ENCODE measurements at places on chromosomes 4 and X.

- DNase-seq = no peak
Observed at GRCh38 chr4:17722356-17722700, 59.1 kb downstream of the FAM184B start.

- DNase-seq = no peak
Observed at GRCh38 chrX:21865436-21865835, 9.6 kb downstream of the YY2 start.

DNA sequence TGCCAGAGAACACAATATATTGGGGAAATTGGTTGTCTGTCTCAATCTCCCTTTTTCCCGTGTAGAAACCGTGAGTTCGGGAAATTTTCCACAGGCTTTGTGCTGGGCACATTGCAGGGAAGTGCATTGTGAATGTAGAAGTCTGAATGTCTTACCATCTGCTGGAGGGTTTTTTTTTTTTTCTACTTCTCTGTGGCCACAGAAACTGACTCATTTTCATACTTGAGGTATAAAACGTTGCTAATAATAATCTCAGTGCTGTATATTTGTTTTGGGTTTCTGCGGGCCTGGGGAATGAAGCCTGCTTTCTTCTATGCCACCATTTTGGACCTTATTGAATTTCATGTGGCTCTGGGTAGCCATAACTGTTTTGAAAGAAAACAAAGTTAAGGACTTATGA is 1001.2 kb downstream of the STIM2 start:
- DNase-seq = no peak

- no peak for DNase-seq
Observed at GRCh38 chrX:43973249-43974099, at the start of gene NDP. Gene NDP, minus strand, starts transcription at chrX:43973390. Its CDS starts 14,745 bp downstream, at chrX:43958645.

DNA sequence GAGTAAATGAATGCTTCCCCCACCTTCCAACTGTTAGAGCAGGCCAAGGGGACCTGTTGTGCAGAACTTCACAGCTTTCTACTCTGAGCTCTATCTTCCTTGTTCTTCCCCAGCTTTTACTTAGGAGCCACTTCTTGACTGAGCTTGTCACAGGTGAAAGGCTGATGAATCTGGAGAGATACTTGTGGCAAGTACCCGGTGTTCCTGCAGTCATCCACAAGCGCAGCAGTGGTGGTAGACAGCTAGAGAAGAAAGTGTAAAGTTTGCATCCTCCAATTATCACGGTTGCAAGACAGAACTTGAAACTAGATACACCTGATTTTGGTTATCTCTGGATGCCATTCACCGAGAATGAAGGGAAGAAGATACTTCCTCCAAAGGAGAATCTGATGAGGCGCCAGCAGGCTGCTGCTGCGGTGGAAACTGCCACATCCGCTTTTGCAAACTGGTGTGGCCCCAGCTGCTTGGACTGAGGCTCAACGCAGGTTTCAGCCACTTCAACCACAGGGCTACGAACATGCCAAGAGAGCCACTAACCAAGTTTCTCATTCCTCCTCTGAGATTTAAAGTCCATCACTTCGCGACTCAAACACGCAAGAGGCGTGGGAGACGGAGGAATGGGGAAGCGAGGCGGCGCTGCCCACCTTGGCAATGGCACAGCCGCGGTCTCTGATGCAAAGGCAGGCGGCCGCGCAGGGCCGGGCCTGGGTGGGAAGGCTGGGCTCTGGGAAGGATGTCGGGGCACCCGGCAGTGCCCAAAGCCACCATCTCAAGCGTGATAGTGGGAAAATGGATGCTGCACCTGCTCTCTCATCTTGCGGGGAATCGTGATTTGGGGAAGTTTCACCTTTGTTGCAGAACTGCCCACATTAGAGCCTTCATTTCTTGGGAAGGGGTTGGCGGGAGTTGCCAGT is 1.3 kb upstream of the FHIP1A start:
- no peak for DNase-seq

DNA sequence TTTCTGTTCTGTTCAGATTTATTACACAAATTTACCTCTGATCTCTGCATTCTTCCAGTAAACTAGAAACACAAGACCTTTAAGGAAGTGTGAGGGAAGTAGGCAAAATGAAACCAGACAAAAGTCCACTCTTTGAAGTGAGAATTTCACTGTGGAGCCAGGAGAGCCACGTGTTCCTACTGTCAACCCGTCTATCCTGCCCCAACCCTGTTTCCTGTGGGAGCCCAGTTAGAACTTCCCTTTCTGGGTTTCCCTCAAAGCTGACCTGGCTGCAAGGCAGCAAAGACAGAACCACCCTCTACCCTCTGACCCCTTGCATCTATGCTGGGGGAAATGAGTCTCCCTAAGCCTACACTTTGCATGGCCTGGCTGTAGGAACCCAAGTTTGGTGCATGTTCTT is 40.0 kb downstream of the TMEM144 start:
- no peak for DNase-seq

DNA sequence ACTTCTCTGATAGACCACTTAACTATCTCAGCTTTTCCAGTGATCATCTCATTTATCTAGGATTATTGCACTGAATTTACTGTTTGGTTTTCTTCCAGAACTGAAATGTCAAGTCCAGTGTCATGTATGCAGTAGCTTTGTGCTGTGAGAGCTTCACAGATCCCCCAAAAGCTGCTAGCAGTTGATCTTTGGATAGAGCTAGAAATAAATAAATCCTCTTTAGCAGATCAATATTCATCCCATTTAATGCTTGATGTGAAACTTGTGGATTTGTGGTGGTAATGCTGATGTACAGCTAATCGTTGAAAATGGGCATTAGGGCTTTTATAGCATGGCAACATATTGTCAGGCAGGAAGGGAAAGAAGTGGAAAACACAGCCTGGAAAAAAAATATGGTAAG is 509.6 kb upstream of the FAM241A start:
- no peak for DNase-seq

- no peak for DNase-seq
Observed at GRCh38 chr4:93743022-93743421, 85.5 kb upstream of the ATOH1 start.

GRCh38 chr4:41358647-41359421 is 102.1 kb downstream of the UCHL1 start:
- DNase-seq = peak; percentile 76

- no peak for DNase-seq
Observed at GRCh38 chr4:98801259-98801725, 127.6 kb downstream of the EIF4E start.

- peak; percentile 33 for DNase-seq
Observed at GRCh38 chrX:153649178-153649914, 2.3 kb downstream of the DUSP9 start.

GRCh38 chr4:107877361-107877760 is 52.6 kb downstream of the SGMS2 start:
- no peak for DNase-seq

DNA sequence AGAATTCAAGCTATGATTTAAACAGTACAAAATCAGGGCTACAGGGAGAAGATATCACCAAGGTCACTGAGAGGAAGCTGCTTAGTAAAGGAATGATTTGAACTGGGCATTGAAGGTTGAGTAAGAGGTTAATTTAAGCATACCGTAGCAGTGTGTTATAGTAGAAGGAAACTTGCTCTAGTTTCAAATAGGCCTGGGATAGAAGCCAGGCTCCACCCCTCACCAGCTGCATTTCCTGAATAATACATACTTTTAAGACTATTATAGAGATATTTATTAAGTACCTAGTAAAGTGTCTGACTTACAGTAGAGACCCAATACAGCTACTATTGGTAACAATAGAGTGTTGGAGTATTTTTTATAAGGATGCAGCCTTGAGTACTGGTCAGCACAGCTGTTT is 118.0 kb upstream of the GLRA2 start:
- DNase-seq = no peak

GRCh38 chr4:149344436-149344835 is 471.2 kb downstream of the IQCM start:
- DNase-seq = no peak

DNA sequence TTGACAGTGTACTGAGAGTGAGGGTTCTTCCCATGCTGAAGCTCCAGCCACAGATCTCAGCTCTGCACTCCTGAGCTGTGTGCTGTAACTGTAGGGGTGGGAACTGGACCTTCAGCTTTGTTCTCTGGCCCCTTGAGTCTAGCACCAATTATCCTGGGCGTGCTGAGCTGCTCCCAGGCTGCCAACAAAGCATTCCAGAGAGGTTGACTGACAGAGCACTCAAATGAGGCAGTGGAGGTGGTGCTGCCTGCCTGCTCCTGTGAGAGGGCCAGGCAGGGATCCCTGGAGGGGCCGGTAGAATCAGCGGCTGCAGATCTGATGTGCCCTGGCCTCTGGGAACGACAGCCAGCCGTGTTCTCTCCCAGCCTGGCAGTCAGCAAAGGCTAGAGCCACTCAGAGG is 375.7 kb upstream of the AADAT start:
- DNase-seq = no peak

- no peak for DNase-seq
Observed at GRCh38 chr4:123819362-123820035, 422.9 kb downstream of the SPRY1 start.

GRCh38 chr4:57460967-57461366 is 350.8 kb upstream of the IGFBP7 start:
- no peak for DNase-seq

GRCh38 chr4:129152350-129152749 is 56.4 kb downstream of the C4orf33 start:
- no peak for DNase-seq

- DNase-seq = no peak
Observed at GRCh38 chr4:37463033-37463856, 218.7 kb downstream of the NWD2 start.

DNA sequence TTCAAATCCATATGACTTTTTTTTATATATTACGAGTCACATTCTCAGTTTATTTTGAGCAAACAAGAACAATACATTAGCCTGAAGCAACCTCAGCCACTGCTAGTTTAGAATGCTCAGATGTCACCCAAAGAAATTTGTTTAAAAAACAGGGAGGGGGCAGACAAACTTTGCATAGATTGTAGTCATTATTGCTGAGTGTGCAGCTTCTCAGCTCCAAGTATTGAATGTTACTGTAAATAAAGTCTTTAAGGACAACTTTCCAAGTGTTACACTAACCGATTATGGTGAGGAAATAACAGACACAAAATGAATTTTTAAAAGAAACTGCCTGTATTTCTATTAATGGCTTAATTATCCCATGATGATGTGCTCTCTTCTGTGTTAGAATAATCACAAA is 519.5 kb upstream of the GALNT7 start:
- DNase-seq = no peak

- no peak for DNase-seq
Observed at GRCh38 chr4:166839615-166840251, 394.6 kb downstream of the SPOCK3 start.

- no peak for DNase-seq
Observed at GRCh38 chr4:55675196-55675793, 39.2 kb upstream of the NMU start.

DNA sequence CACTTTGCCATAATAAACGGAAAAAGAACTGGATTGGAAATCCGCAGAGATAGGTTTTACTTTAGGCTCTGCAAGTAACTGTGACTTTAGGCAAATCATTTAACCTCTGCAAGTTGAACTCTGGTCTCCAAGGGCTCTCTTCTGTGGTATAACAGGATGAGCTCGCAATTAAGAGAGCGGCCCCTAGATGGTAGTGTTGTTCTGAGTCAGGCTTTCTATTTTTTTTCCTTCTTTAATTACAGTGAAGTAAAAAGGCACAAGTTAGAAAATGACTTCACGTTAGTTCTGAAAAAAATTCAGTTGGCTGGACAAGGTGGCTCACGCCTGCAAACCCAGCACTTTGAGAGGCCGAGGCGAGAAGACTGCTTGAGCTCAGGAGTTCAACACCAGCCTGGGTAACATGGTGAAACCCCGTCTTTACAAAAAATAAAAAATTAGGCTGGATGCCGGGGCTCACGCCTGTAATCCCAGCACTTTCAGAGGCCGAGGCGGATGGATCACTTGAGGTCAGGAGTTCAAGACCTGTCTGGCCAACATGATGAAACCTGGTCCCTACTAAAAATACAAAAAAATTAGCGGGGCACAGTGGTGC is 18.0 kb downstream of the RPS3A start:
- DNase-seq = peak; percentile 18

GRCh38 chr4:37976507-37976906 is 16.3 kb downstream of the PTTG2 start:
- no peak for DNase-seq

DNA sequence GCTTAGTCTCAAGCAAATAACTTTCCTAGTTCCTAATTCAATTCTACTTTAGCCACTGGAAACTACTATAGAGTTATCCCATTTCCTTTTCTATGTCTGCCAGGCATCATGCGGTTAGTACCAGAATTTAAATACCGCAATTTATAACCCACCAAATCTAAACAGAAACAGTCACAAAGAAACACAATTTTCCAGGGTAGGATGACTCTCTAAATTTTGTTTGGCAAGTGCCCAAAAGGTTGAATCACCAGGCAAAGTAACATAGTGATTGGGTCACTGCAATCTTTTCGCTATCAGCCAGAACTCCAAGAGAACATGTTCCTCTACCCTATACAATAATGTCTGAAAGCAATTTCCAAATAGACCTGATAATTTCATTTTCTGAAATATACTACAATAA is 240.2 kb upstream of the GRIA3 start:
- DNase-seq = no peak

- DNase-seq = no peak
Observed at GRCh38 chr4:2746891-2747695, 9.0 kb downstream of the TNIP2 start.

DNA sequence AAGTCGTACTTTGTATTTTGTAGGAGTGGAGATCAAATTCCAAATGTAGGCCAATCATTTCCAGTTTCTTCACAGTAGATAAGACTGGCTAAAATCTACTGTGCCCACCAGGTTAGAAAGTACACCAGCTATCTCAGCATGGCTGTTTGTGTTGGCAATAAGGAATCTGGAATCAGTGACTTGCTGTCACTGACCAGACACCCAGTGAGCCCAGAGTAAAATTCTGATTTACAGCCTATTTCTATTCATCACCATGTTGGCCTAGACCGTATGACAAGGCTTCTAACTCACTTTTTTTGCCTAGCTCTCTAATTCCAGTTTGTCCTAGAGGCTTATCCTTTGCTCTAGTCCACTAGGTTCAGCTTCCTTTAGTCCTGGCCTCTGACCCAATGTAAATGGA is 25.4 kb downstream of the SMIM43 start:
- DNase-seq = no peak

- no peak for DNase-seq
Observed at GRCh38 chrX:110965409-110966090, 130.4 kb upstream of the PAK3 start.

- no peak for DNase-seq
Observed at GRCh38 chr4:147765121-147765529, 33.2 kb downstream of the ARHGAP10 start.

GRCh38 chr4:7034262-7035081 is 8.7 kb upstream of the TADA2B start:
- DNase-seq = peak; percentile 63

- DNase-seq = no peak
Observed at GRCh38 chr4:8858701-8859210, 12.9 kb downstream of the HMX1 start.

- DNase-seq = no peak
Observed at GRCh38 chr4:140372751-140373327, 607 bp upstream of the SCOC start.

DNA sequence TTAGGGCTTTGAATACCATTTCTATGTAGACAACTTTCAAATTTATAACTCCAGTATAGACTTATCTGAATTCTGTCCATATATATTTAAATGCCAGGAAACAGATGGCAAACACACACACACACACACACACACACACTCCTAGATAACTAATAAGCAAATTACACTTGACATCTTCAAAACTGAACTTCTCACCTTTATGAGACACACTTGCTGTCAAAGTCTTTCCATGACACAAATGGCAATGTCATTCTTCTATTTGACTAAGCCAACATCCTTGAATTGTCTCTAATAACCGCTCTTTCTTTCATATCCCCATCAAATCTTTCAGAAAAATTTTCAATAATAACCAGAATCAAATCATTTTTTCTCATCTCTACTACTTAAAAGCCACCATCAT is 402.4 kb downstream of the PCDH18 start:
- DNase-seq = no peak

All from NCI-H774 (cell line).